ENCODE measurements at places on chromosomes 4 and X.

- DNase-seq: no peak
Observed at GRCh38 chr4:107939307-107939706, 8.0 kb downstream of the CYP2U1 start.

- DNase-seq: no peak
Observed at GRCh38 chr4:68079928-68080327, 49.7 kb downstream of the TMPRSS11F start.

DNA sequence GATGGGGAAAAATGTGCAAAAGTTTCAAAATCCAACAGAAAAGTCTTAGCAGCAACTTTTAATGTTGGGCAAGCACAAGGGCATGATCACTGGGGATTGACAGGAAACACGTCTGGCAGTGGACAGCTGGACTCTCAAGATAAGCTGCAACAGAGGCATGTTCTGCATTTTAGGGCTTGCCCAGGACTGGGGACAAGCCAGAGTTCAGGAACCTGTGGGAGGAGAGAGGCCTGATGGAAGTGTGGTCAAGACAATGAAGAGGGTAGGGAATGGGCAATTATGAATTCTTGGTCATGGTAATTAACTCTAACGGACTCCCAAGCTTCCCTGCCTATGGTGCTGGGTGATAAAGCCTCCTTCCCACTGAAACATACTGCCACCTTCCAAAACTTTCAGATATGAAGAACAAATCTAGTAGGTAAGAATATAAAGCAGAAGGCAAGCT is 48.4 kb downstream of the ANXA3 start:
- DNase-seq: peak; percentile 13

- no peak for DNase-seq
Observed at GRCh38 chrX:154650221-154650510, 3.2 kb downstream of the CTAG2 start.

GRCh38 chrX:78950009-78950835 is 5.0 kb downstream of the P2RY10 start:
- no peak for DNase-seq

Measured in body of pancreas (tissue), 4 donors.